ENCODE measurements at places on chromosomes 2 and 18. TPM values are rescaled to one million over a fixed set of nuclear protein-coding genes. Genes with fewer than 3 reads are reported as not detected.

DNA sequence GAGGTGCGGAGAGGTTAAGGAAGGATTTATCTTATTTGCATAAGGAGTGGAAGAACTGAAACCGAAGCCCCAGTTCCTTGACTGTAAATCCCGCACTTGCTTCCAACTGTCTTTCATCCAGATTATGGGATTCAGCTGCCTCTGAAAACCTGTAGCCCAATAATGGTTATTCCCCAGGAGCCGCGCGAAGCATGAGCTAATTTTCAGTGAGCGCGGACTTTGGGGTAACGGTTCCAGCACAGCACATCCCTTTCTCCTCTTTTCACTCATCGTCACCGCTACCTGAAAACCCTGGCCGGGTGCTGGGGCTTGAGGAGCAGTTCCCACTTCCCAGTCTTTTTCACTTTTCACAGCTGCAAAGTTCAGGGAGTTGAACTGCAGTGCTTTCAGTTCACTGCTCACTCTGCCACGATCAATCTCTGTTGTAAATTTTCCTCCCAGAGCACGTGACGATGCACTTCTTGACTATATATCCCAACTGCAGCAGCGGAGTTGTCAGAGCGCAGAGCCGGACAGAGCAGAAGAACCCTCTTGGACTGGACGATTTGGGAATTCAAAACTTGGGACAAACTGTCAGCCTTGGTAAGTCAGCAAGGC, at the start of gene KCNE4:
KCNE4 (plus strand) TSS at position 498 of the 597 bp plus-strand sequence. CDS start 641 bp downstream, outside the sequence.
- DNase-seq: no peak

IL36RN gene
- not detected for total RNA-seq

GRCh38 chr2:209086761-209087160, 337.1 kb upstream of the MAP2 start:
- DNase-seq: no peak

SCN9A gene
- 2.2 TPM for total RNA-seq

GRCh38 chr2:178448968-178449661, 1.9 kb downstream of the PRKRA start:
- no peak for DNase-seq

LCT gene
- total RNA-seq: not detected

DNA sequence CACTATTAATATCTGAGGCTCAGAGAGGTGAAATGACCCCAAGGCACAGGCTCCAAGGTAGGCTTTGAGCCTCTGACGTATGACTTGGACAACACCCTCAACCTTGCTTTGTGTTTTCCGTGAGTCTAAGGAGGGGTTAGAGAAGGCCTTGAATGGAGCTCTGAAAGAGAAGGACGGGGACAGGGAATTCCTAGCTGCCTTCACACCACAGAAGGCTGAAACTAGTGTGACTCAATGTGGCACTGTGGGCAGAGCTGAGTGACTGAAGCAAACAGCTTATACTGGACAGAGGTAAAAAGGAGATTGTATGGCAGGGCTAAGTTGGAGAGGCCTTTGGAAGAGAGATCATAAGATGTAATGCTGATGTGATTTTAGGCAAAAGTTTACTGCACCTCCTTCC, 3.5 kb upstream of the NCK2 start:
- no peak for DNase-seq

DNA sequence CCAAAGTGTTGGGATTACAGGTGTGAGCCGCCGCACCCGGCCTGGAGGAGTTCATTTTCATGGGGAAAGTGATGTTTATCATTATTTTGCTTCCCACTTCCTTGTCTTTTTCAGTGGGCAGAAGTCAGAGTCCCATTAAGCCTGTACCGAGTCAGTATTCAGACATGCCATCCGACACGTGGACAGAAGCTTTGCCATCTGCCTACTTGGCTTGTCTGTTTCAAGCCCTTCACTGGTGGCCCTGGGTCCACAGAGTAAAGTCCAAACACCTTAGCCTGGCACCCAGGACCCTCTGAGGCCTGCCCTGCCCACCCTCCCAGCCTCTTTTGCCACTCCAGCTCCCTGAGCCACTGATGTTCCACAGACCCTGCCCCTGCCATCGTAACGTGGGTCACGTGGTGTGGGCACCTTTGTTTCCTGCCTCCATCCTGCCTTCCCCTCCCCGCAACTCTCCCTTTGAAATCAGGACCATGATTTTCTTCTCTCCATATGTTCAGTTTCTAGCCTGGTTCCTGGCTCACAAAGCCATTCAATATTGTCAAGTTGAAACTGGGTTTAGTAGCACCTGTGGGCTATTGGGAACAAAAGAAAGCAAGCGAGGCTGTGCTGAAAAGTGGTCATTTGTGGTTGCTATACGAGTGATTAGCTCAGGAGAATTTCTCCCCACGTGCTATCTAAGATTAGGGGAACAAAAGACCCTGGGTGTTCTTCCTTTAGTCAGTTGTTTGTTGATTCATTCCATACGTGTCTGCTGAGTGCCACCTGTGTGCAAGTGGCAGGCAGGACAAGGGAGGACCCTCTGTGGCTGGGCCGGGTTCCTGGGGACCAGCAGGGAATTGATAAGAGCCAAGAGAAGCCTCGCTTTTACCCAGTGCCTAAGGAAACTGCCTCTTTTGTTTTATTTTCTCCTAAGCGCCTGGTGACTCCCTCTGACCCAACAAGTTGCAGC, 5.1 kb upstream of the ODC1 start:
- DNase-seq: no peak

Measured in Right ventricle myocardium superior (tissue), 1 donor.